DND-41 (cell line): ENCODE measurements at places on chromosomes 12 and 14.

DNA sequence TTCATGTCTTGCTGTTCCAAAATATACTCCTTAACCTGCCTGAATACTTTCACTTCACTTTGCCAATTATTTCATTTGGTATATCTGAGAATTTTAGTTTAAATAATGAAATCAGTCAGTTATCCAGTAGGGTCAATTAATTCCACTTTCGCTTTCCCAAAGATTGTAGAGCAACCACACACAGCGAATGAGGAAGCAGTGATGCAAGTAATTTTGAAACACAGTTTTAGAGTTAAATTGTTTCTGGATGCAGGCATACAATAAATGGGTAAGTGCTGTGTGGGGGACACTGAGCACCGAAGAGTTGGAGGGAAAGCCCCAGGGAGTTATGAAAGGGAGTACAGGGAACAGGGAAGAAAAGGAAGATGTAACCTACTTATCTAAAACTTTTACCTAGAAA, 62.8 kb downstream of the TSHR start:
- no peak for DNase-seq

GRCh38 chr12:91662021-91662420, 479.4 kb upstream of the DCN start:
- no peak for DNase-seq

DNA sequence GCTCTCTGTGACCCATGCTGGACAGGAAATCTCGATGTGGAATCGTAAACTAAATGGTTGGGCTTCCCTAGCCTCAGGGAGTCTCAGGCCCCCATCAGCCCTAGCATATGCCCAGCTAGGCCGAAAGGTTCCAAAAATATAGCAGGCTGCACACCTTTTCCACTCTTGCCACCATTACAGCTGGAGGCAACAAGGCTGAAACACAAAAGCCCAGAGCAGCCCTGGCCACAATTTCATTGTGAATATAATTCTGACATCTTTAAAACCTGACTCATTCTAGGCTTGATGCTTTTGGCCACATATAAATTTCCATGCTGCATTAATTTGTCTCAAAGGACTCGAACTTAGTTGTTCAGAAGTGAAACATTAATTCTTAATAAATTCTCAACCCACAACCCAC, 382.2 kb downstream of the GRIN2B start:
- no peak for DNase-seq

GRCh38 chr14:59425322-59425935, 39.8 kb downstream of the GPR135 start:
- DNase-seq: no peak

GRCh38 chr14:34872822-34873588, 2.2 kb downstream of the BAZ1A start:
- no peak for DNase-seq

GRCh38 chr12:22800332-22800731, 175.4 kb downstream of the ETNK1 start:
- no peak for DNase-seq

DNA sequence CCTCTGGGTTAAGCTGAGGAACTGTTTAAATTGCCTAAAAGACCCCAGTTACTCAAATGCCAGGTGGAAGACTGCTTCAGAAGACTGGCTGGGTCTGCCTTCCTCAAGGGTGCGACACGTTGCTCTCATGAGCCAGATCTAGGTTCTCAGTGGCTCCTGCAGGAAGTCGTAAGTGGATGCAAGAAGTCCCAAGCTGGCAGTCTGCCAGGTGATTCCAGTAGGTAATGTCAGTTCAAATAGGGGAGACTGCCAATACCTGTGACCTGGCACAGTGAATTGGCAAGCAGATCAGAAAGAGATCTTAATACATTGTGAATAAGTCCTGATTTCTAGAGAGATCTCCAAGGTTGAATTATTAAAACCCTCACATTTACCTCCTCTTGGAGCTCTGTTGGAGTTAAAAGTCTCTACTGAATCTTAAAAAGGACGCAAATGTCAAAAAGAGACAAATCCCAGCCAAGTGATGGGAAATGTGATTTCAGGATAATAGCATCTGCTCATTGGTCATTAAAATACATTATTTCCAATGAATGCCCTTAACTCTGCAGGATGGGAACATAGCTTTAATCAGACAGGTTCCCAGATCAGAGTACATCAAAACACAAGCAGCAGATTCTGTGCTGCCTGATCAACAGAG, 98.8 kb upstream of the FRMD6 start:
- no peak for DNase-seq

- no peak for DNase-seq
These were observed 324.3 kb downstream of the CACNA1C start for GRCh38 chr12:2376908-2377657.
